ENCODE measurements at places on chromosomes 6 and 20.

GRCh38 chr6:160477901-160478300 lies 129.7 kb downstream of the SLC22A3 start:
- no peak for DNase-seq

DNA sequence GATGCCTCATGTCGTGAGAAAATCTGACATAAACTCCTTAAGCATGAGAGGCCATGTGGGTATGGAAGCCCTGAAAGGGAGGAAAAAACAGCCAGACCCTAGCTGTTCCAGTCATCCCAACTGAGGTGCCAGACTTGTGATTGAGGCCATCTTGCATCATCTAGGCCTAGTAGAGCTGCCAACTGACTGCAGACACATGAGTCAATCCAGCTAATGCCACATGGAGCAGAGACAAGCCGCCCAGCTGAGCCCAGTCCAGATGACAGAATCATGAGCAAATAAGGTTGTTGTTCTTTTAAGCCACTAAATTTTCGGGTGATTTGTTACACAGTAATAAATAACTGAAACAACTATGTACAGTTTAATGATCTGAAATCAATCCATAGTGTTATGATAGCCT lies 680.9 kb downstream of the MAFB start:
- no peak for DNase-seq

GRCh38 chr6:152353440-152353839 lies 283.7 kb downstream of the SYNE1 start:
- no peak for DNase-seq

DNA sequence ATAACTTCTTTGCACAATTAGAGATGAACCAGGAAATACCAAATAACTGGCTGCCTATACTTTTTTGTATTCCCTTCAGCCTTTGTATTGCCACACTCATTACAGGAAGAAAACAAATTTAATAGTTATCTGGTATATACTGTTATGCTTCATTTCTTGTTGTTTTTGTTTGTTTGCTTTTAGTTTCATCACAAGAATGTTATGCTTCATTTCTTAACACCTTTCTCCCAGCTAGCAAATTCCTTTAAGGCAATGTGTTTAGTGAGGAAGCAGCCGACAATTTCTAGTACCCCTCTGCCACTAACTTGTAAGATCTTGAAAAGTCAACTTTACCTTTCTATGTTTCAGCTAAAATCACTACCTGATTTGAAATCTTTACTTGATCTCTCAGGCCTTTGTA lies 1.4 kb downstream of the NCOA6 start:
- DNase-seq, result no peak

DNA sequence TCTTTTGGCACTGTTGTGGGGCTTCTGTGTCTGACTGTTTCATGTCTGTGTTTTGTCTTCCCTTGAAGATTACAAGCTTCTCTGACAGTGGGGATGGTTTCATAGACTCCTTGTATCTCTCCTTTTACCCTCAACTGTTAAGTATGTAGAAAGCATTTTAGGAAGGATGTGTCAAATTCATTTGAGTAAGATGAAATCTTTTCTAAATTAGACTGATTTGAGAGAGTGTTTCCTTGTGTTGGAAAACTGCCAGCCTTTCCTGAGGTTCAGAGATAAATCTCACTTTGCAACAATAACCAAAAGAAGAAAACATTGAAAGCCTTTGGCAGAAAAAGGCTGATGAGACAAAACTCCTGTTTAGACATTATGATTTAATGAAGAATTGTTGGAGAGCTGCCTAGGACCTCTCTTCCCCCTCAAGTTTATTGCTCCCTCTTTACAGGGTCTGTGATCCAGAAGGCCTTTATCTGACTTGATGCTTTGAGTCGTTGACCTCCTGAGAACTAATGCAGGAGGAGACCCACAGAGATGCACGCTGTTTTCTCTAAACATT lies 68.3 kb downstream of the ANKS1A start:
- no peak for DNase-seq

- DNase-seq, result no peak
These were observed 705.2 kb upstream of the NRSN1 start for GRCh38 chr6:23420659-23421350.

DNA sequence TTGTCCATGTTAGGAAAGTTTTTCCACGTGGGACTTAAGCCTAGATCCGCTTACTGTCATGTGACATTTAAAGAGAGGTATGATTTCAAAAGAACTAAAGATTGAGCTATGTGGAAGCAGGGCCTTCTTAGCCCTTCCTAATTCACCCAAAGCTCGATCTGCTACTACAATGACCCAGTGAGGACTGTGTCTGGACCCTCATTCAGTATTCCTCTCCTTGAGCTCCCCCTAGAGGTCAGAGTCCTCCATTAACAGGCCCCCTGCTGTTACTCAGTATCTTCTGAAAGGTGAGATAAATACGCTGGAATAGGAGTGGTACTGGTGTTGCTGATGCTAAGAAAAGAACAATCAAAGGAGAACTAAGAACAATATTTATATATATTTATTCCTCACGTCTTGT lies 414.0 kb downstream of the GJA1 start:
- DNase-seq, result no peak

- DNase-seq, result no peak
These were observed 8.2 kb downstream of the LY86 start for GRCh38 chr6:6596529-6597328.

- DNase-seq, result no peak
These were observed 184.7 kb upstream of the PREP start for GRCh38 chr6:105587349-105588122.

GRCh38 chr6:156154896-156155295 lies 622.3 kb upstream of the ARID1B start:
- no peak for DNase-seq

DNA sequence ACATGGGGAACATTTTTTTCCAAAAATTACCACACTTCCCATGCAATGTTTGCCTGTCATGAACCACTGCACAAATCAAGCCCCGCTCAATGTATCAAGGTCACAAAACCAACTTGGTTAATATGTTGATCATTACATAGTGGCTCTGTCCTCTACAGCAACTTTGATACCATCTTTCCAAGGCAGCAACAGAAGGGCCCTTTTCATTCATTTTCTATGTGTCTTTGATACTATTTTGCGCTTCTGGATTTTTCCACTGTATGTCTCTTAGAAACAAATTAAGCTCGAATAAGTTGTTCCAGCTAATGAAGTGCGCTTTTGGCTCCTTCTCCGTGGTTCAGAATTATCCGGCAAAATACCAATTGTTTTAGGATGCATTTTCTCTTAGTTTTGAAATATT lies 1.5 kb downstream of the ZHX3 start:
- no peak for DNase-seq

- DNase-seq, result no peak
These were observed 234.9 kb downstream of the OGFRL1 start for GRCh38 chr6:71523548-71523947.

DNA sequence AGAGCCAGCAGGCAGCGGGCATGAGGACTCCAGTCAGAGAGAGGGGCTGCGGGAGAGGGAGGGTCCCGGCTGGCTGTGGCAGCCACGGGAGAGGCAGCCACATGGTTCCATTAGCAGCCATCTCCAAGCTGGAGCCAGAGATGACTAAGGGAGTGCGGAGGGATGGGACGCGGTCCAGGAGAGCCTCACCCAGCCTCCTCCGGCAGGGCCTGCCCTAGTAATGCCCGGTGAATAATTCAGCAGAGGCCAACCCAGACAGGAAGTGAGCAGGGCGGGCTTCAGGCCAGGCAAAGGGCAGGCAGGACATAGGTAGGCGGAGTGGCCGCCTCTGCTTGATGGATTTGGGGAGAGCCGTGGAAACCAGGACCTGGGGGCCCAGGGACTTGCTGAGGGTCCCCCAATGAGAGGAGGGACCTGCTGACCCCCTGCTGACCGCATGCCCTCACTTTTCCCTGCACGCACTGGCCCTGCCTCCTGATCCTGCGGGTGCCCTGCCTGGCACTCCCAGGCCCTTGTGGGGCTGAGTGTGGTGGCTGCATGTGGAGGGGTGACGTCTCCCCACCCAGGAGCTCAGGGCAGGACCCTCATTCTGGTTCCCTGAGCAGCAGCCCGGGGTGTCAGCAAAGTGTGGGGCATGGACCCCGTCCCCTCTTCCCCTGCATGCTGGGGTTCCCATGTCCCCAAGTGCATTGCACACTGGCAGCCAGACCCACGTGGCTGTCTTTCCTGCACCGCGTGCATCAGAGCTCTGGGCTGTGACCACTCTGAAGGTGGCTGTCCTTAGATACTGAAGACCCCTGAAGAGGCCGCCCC lies 51.8 kb upstream of the SLCO4A1 start:
- no peak for DNase-seq

DNA sequence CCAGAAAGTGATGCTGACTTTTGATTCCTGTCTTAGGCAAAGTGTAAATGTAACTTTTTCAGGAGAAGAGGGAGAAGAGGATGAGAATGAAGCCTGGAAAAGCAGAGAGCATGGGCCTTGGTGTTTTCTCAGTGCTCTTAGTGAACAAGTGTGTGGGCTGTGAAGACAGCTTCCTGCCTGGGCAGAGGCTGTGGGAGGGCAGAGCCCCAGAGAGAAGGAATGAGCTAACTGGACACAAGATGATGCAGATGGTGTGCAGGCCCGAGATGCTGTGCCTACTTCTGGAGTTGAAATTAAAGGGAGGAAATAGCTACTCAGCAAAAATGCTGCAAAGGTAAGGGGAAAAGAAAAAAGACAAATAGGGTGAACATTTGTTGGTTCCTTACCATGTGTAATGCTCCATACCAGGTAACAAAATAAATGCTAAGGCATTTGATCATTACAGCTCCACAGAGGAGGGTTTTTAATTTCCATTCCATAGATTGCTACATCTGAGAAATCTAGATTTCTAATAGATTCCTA lies 87.0 kb upstream of the CEP162 start:
- DNase-seq, result no peak

DNA sequence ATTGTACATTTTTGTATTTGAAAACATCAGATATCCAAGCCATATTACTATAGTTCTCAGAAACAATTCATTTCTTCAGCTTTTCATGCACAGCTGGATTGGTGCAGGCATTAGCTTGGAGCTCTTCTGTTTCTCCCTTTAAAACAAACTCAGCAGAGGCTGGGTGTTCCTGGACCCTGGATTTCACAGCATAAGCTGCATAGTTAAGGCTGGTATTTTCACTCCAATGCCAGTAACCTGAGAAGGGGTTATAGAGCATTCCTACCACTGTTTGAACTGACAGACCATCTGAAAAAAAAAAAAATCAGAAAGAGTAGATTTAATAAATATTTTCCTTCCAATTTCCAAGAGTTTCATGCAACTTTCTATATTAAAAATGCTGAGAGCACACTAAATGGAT lies 20.1 kb upstream of the FAXC start:
- no peak for DNase-seq

- peak; percentile 14 for DNase-seq
These were observed 5.4 kb upstream of the TUBB2A start for GRCh38 chr6:3162565-3163247.

GRCh38 chr6:43318011-43318410 lies 9.4 kb upstream of the CRIP3 start:
- DNase-seq, result no peak

- no peak for DNase-seq
These were observed 26.4 kb downstream of the FRK start for GRCh38 chr6:116034327-116034726.

DNA sequence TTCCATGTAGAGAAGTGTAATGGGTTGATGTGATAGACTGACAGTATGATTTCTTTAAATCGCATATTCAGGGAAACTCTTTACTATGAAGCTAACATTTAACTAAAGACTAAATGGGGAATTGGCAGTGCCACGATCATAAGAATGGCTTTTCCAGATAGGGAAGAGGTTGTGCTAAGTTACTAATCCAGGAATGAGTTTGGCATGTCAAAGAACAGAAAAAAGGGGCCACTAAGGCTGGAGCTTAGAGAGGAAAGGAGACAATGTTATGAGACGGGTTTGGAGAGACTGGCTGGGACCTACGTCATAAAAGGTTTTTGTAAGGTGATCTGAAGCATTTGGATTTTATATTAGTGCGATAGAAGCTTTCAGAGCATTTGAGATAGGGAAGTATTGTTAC lies 40.6 kb downstream of the SENP6 start:
- no peak for DNase-seq

DNA sequence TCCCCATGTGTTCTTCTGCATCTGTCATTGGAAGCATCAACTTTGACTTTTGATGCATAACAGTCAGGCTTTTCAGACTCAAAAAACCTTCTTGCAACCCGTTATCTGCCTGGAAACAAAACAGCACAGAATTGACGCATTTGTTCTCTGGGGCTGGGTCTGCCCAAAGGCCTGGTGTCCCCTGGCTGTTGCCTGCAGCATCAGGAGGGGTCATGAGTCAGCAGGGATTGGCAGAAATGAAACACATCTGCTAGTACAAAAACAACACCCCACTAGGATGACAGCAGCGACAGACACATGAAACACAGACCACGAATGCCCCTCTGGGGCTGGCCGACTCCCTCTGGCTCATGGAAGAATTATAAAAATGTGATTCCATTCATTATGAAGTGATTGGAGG lies 157.6 kb upstream of the INSM1 start:
- DNase-seq, result no peak

DNA sequence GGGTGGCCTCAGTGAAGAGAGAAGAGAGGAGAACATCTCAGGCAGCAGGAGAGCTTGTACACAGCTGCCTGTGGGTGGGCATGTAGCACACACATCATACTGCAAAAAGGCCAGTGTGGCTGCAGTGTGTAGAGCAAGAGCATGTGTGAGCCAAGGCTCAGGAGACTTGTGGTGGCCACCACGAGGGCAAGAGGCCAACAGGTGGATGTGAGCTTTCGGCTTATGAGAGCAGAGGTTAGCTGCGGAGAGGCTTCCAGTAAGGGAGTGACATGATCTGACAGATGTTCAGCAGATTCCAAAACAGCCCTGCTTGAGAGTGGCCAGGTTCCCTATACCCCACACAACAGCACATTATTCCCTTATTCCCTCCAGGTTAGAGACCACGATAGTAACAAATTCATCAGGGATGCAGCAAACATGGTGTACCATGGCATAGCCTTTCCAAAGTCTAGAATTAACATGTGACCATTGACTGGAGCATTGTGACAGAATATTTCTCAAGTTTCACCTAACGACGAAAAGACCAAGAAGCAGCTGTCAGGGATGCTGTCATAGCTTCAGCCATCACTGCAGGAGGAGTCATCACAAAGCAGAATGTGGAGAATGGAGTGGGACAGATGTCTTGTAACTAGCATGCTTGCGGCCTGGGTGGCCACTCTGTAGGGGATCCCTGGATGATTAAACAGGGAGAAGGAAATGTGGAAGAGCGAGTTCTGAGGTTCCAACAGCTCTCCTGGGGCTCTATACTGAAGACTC lies 23.1 kb downstream of the HM13 start:
- no peak for DNase-seq

DNA sequence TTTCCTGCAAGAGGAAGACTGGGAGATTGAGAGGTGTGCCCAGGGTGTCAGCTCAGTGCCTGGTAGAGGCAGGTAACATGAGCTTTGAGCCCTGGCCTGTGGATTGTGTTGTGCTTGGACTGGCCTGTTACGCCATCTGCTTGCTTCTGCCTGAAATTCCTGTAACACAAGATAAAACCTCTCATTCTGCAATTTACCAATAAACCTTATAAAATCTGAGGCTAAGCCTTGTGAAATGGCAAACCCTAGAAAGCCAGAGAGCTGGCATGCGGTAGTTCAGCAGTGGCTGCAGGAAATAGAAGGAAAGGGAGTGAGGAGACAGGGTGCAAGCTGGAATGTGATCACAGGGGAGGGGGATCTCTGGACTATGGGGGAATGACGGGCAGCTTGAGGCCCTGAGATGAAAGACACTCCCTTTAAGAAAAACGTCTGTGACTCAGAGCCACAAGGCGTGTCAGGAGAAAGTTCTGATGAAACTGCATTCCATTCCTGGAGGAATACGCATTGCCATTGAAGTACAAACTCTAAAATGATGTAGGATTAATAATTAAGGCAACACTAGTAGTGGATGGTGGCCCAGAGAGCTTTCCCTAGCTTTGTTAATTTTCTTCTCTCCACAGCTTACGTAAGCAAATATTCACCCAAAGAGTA lies 26.3 kb upstream of the TFAP2A start:
- DNase-seq, result no peak

GRCh38 chr6:1596088-1596852 lies 13.4 kb upstream of the FOXC1 start:
- DNase-seq, result peak; percentile 55
